ENCODE measurements at places on chromosomes 2 and 18. TPM values are rescaled to one million over a fixed set of nuclear protein-coding genes. Genes with fewer than 3 reads are reported as not detected.

AQP12A gene
- 0.76 TPM for polyA plus RNA-seq

FSHR gene
- 0.43 TPM for polyA plus RNA-seq

GRCh38 chr18:59142274-59142673 lies 2.6 kb downstream of the SEC11C start:
- DNase-seq = no peak

GRCh38 chr18:25650201-25650941 lies 298.4 kb upstream of the ZNF521 start:
- DNase-seq = no peak

SERPINB2 gene
- polyA plus RNA-seq = not detected

DNA sequence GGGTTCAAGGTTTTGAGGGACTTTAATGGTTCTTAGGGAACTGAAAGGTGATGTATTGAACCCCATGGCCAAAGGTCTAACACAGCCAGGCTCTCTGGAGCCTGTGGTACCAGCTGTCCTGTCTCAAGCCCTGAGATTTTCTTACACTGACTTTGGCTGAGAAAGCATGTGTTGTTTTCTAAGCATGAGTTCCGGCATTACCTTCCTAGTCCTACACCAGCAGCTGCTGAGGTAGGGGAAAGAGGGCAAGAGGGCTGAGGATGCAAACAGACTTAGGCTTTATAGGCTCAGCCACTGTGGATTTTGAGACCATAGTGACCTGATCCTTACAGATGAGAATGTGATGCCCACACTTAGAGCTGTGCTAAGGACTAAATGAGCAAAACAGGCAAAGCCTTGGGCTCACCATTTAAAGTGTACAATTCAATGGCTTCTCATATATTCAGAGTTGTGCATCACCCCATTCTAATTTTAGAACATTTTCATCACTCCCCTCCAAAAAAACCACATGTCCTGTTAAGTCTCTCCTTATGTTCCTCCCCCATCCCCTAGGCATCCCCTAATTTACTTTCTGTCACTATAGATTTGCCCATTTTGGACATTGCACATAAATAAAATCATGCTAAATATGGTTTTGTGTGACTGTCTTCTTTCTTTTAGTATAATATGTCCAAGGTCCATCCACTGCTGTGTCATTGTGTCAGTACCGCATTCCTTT lies 99.7 kb upstream of the OTOS start:
- DNase-seq = no peak

Data from forelimb muscle (tissue), 1 donor.